Cardiac fibroblast (primary cell): ENCODE measurements at places on chromosomes 11 and 22.

- peak; percentile 32 for DNase-seq
These were observed 89.2 kb downstream of the PLEKHA7 start for GRCh38 chr11:16924826-16925560.

DNA sequence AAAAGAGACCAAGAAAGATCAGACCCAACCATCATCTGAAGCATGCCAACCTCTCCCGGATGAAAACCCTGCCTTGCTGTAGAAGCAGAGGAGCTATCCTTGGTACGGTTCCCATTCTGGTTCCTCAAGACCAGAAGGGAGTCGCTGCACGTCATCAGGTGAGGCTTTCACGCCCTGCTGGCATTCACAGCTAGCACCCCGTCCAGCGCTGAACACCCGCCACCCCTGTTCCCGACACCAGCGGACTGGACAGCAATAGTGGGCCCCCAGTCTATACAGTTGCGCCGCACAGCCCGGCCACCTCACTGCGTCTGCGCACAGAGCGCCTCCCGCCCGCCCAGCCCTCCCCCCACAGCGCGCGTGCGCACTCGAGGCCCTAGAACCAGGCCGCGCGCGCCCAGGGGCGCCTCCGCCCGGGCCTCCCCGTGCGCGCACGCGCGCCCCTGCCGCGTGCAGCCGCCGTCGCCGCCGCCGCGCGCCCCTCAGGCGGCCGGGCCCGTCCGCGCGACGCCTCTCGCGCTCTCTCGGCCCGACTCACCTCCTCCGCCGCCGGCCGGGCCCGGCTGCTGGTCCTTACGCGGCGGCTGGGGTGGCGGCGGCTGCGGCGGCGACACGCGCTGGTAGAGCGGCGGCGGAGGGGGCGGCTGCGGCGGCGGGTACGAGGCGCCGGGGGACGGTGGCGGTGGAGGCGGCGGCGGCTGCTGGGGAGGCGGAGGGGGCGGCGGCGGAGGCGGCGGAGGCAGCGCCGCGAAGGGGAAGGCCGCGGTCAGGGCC lies 706 bp downstream of the SF1 start:
- peak; percentile 81 for DNase-seq

GRCh38 chr11:57358991-57359390 lies 20.8 kb downstream of the P2RX3 start:
- no peak for DNase-seq

GRCh38 chr22:38866399-38867123 lies 5.5 kb downstream of the CBX6 start:
- no peak for DNase-seq

DNA sequence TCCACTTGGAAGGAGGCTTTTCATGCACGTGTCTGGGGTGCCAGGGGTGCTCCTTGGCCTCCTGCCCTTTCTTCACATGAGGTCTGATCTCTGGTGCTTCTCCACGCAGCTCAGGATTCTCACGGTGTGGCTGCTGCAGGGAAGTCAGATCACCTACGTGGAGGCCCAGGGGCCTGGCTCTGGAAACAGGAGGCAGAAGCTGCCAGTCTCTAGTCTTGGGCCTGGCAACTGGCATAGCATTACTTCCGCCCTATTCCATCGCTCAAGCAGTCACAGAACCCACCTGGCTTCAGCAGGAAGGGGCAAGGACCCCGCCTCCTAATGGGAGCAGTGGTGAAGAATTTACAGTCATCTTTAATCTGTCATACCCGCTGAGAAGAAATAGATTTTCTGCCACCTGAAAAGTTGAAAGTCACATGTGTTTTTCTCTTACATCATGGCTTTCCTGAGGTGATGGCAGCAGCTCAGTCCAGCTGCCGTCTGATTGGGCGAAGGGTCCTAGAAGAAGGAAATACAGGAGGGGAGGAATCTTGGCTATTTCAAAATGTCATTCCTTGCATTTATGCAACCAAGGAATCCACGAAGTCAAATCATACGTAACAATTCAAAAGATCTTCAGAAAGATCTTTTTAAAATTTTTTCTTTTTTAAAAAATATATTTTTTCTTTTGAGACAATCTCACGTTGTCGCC lies 50.1 kb upstream of the DKK3 start:
- no peak for DNase-seq

DNA sequence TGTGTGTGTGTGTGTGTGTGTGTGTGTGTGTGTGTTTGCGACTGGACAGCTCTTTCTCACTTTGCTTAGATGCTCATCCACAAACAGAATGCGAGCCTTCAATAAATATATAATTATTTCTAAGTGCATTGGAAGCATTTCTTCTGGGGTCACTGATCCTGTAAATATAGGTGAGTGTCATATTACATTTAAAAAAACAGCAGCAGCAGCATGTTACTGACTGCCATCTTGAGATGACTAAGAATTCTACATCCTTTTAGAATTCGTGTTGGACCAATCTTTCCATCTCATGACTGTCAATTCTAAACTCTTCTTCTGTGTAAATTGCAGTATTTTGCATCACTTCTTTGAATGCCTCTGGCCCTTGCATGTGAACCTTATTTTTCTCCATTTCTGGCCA lies 238.0 kb upstream of the DDI1 start:
- no peak for DNase-seq

- DNase-seq, result no peak
These were observed 37.1 kb downstream of the RAB30 start for GRCh38 chr11:83034673-83035014.

GRCh38 chr11:120392793-120393192 lies 56.6 kb downstream of the ARHGEF12 start:
- DNase-seq, result peak; percentile 48

DNA sequence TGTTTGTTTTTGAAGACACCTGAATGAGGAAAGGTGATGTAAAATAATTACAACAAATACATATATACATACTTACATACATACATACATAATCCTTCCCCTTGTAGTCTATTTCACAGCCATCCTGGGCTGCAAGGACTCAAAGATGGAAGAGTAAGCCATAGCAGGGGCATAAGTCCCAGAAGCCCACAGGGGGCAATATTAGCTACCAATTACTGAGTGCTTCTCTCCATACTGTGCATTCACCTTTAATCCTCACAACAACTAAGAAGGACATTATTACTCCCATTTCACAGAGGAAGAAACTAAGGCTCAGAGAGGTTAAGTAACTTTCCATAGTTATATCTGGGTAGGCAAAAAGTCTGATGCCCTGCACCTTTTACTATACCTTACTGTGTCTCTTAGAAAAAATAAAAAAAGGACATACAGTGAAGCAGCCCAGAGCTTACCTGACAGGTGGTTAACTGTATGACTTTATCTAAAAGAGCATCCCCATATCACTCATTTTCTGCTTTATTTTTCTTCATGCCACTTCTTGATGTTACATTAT lies 2.7 kb downstream of the SERGEF start:
- DNase-seq, result no peak

DNA sequence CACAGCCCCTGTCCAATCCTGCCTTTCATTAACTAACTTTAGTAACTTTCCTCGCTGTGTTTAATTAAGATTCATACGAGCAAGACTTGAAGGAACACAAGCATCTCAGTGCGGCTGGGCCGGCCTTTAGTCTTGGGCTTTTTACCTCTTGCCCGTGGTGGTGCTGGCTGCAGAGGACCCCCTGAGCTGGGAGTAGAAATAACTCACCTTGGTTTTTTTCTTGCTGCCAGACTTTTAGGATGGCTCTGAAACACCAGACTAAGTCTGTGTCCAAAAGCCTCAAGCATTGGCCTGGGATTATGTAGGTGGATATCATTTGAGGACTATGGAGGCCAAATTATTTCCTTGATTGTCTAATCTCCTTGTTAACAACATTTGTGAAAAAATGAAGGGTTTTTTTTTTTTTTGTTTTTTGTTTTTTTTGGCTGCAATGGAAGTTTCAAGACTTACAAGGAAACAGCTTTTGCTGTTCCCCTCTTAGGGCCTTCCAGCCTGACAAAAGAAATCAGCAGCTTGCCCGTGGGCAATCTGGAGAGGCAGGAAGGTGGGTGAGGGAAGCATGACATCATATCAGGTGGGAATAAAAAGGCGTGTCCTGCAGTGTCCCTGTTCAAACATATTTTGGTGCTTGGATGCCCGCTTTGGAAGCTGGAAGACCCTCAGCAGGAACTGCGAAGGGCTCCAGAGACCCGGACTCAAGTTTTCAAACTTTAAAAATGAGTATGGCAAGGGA lies 44.0 kb downstream of the SMIM38 start:
- DNase-seq, result no peak

GRCh38 chr11:118353084-118353710 lies 6.2 kb upstream of the UBE4A start:
- DNase-seq, result peak; percentile 40

- no peak for DNase-seq
These were observed 64.7 kb downstream of the DGCR2 start for GRCh38 chr22:19057539-19057938.

DNA sequence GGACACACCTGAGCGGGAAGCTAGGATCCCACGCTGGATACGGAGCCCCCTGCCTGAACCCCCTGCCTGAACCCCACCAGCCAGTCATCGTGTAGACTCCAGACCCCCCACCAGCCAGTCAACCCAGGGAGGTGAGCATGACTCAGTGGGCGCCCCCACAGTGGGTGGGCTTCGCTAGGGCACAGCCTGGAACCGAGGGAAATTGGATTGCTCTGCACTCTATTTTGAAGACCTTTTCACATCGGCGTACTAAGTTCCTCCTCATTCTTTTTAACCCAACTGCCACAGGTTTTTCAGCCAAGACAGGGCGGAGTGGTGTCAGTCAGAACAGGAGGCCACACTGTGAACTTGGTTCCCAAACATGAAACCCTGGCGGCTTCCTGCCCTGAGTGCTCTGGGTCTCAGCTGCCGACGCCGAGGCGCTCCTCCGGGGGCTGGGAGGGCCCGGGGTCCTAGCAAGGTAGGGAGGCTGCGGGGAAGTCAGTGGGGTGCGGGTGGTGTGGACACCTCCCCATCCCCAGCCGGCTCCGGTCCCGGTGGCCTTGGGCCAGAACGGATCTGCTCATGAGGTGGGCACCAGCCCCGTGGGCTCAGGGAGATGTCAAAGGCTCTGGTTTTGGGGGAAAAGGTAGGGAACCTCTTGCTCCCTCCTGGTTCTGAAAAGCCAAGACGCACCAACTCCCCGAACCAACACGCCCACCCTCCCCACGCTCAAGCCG lies 57.0 kb downstream of the BRD1 start:
- DNase-seq, result no peak

- no peak for DNase-seq
These were observed 12.2 kb upstream of the PIM3 start for GRCh38 chr22:49948116-49948957.

DNA sequence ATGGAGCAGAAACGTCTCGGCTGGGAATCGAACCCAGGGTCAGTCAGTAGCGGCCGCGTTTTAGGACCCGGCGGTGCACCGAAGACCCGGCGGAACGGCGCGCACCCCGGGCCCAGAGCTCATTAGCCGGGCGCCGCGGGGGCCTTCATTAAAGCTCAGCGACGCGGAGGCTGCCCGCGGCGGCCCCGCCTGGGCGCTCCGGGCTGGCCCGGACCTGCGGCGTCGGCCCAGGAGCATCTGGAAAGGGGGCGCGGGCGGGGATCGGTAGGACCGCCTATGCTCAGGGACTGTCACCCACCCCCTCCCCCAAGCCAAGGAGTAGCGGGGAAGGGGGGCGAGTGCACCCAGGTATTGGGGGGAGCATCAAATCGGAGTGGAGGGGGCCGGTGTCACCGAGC lies 52.2 kb downstream of the CYTH4 start:
- no peak for DNase-seq

DNA sequence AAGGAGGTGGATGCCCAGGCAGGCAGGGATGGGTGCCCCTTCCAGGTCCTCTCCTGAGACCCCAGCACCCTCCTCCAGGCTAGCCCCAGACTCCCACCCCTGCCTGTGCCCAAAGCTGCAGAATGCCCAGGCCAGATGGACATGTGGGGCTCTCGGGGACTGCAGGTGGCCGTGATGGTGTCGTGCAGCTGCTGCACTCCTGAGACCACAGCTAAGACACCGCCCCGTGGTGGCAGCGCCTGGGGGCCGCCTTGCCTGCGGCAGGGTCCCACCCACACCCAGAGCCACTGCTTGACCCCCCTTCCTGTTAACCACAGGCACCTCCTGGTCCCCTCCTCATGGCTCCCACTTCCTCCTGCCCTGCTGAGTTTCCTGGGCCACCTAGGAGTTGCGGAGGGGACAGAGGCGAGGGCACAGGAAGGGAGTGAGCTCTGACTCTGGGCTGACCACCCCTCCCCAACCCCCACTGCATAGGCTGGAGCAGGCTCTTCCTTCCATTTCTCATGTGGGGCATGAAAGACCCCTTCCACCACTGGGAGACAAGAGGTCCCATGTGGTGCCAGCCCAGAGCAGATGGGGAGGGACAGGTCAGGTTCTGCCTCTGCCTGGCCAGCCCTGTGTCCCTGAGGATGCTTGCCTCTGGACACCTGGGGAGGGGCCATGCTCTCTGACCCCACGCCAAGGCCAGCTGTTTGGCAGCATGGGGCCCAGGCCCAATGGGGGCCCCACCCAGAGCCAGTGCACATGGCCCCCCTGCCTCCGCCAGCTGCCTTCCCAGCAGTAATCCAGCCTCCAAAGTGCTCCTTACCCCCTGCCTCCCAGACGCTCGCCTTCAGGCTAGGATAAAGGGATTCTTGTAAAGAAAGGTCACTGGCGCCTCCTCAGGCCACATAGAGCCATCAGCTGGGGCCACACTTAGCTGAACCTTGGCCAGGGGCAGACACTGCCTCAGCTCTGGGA lies 29.3 kb downstream of the OSBPL5 start:
- no peak for DNase-seq

- DNase-seq, result no peak
These were observed 45.3 kb upstream of the CD82 start for GRCh38 chr11:44519989-44520737.

DNA sequence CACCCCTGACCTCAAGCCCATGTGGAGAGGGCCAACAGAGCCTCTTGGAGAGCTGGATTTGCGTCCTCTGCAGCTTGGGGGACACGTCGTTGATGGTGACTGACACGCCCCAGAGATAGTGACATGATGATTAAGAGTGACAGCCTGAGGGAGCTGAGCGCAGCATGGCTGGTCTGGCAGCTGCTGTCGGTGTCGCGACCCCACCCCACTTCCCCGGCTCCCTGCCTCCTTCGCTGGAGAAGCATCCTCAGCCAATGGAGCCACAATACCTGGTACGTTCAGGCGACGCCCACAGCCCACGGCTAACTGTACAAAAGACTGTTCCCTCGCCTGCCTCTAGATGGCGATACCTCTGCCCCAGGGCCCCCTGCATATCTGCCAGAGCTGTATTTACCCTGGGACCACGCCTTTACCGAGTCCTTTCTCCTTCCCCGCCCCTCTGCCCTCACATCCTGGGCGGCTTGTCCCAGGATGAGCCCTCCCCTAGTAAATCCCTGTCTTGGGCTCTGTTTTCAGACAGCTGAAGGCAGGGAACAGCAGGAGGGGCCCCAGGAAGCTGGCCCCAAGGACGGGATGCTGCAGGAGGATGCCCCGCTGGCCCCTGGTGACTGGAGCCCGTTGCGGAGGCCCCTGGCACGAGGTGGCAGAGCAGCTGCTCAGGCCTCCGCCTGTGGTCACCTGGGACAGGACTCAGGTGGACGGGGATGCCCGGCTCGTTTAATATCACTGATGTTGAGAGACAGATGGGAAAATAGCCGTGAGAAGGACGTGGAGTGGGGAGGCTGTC lies 90.6 kb downstream of the RPS6KA4 start:
- DNase-seq, result peak; percentile 57

GRCh38 chr22:23498811-23499798 lies 81.0 kb downstream of the IGLL1 start:
- DNase-seq, result no peak
